ENCODE measurements at places on chromosomes 7 and 10. TPM values are rescaled to one million over a fixed set of nuclear protein-coding genes. Genes with fewer than 3 reads are reported as not detected.
A peak's percentile ranks its signal among the peaks of the same experiment; 100 is the strongest.

The SLC18A3 gene
- not detected for total RNA-seq

DNA sequence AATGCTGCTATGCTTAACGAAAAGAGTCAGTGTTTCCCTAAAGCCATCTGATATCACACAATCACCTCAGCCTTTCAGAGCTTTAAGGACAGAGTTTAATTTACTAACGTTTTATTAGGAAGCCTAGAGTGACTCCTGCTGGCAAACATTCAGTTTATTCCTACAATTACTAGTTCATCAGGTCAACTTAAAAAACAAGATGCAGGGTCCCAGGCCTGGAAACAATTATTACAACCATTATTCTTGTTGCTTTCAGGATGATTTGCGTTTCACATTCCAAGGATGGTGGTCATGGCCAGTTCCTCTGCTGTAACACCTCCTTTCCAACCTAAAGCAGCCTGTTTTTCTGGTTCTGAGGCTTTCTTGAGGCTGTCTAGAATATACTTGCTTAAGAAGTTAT, 1.5 kb upstream of the FAM53B start:
- peak; percentile 79 for DNase-seq

GRCh38 chr7:114293289-114294012, 121.2 kb upstream of the FOXP2 start:
- no peak for DNase-seq

GRCh38 chr7:43377196-43377960, 205.5 kb upstream of the STK17A start:
- no peak for DNase-seq

DNA sequence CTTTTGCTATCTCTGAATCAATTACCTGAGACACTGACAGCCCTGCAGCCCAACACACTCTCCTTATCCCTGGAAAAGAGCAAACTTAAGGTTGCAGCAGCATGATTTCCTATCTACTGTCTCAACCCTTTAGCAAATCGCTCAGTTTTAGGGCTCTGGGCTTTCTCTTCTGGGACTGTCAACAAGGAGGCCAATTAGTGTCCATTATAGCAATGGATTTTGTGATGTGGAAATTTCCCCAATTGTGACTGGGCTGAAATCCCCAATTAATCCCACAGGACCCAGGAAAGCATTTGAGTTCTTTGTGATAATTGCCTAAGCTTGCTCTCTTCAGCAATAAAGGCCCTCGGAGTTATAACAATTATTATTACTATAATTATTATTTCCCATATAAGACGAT, 197.0 kb downstream of the ZNF438 start:
- DNase-seq: no peak

The TLX1 gene
- not detected for total RNA-seq
